ENCODE measurements at places on chromosomes 6 and 20.

GRCh38 chr20:31922181-31922580 lies 29.7 kb downstream of the PDRG1 start:
- no peak for DNase-seq

DNA sequence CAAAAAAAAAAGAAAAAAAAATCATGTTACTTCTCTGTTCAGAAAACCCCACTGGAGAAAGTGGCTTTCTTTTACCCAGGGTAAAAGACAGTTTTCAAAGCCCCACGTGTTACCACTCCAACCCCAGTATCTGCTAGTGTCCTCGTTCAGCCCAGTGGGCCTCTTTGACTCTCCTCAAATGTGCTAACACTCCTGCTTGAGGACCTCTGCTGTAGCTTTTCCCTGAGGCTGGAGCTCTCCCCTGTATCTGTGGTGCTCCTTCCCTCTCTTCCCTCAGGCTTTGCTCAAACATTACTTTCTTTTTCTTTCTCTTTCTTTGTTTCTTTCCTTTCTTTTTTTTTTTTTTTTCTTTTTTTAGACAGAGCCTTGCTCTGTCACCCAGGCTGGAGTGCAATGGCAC lies 15.3 kb downstream of the SEC23B start:
- DNase-seq = no peak

- DNase-seq = no peak
Measured at GRCh38 chr20:31415653-31416052, 9.6 kb upstream of the DEFB121 start.

DNA sequence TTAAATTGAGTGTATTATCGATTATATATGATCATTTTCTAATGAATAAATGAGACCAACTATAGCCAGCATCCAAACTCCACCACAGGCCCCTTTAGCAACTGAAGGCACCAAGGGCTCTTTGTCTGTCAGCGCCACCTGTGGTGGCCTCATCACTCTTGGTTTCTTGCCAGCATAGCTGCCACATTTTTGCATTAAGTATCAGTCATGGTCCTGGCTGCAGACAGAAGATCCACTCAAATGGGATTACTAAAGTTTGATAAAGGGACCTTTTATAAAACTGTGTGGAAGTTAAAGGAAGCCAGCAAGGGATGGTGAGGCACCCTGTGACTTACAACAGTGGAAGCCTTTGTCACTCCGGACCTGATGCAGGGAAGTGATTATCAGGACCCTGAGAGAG lies 162.9 kb downstream of the C6orf118 start:
- no peak for DNase-seq

GRCh38 chr6:31660381-31661261 lies at the start of gene C6orf47:
Gene C6orf47, minus strand, starts transcription at chr6:31660778. Its CDS starts 831 bp downstream, at chr6:31659947.
- DNase-seq = peak; percentile 54
